ENCODE measurements at places on chromosomes 7 and 10.

- DNase-seq = no peak
Observed at GRCh38 chr7:18694911-18695310, 199.4 kb downstream of the HDAC9 start.

DNA sequence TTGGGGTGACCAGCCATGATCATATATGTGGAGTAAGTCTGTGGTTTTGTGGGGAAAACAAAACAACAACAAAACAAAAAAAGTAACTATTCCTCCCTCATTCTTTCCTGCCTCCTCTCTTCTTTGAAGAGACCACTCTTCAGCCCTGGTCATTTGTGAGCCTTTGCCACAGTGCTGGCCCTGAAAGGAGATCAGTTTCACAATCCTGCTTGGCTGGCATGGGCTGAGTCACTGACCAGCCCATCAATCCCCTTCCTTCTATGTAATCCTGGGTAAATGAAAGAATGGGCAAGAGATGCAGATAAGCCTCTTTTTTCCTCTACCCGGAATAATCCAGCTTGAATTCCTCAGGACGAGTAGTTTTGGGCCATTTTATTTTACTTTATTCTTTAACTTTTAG is 13.6 kb downstream of the CSTF2T start:
- DNase-seq = peak; percentile 46

DNA sequence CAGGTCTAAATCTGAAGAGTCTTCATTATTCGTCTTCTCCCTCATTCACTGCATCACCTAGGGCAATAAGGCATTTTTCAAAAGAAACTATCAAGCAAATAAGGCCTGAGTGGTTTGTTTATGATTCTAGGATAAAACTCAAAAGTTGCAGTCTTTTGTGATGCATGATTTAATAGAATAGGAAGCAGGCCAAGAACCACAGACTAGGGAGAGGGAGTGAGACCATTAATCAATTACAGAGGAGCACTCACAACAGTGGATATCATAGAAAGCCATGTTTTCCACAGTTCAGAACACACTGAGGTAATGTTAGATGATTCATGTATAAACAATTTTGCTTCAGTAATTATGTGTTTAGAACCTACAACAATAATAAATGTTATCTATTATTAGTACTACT is 87.8 kb upstream of the LRRTM3 start:
- peak; percentile 88 for DNase-seq

DNA sequence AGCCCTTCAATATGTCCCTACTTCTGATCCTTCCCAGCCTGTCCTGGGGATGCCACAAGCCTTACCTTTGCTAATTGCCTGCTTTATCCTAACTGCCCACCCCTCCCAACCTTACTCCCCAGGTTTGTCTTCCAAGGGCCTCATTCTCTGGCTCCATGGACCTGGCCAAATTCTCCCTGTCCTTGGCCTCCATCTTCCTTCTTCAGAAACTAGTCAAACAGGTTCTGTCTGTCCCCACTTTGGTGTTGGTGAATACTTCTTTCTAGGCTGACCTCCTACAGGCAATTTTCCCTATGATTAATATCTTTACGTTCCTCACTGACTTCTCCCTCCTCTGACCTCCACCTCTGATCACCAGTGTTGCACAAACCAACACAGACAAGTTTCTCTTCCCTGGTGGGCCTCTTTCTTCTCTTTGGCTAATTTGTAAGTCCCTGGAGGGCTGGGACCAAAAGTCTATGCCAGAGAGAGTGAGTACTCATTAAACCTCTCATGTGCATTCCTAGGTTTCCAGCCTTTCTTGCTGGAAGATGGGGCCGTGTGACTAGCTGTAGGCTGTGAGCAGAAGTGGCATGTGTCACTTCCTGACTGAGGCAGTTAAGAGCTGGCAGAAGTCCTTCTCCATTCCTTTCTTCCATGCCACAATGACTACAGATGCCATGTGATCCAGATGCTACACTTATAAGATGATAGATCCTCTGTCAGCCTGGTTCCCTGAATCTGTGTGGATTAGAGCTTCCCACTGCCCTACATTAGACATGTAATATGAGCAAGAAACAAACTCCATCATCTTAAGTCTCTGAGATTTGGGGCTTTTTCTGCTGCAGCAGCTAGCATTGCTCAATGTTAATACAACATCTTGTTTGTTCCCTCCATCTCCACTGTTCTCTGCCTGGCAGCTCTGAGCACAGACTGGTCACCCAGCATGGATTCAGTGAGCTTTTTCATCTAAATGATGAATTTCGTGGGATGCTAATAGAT is 382.7 kb downstream of the RPS24 start:
- DNase-seq = no peak

DNA sequence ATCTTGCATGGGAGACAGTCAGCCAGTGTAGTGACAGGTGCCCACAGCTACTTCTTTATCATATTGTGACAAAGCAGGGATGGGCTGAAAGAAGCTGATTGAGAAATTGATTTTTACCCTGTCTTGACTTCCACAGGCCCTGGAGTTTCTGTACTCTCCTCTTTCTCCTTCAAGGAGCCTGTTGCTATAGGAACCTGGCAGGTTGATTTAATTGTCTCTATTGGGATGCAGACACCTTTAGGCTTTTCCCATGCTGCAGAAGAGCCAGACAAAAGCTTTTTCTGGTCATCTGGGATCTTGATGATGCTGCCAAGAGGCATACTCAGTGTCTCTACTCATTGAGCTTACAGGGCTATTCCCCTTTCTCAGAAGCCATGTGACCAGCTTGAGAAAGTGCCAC is 754.8 kb downstream of the KCNMA1 start:
- DNase-seq = no peak

GRCh38 chr10:33052263-33052875 is 94.3 kb upstream of the ITGB1 start:
- no peak for DNase-seq

DNA sequence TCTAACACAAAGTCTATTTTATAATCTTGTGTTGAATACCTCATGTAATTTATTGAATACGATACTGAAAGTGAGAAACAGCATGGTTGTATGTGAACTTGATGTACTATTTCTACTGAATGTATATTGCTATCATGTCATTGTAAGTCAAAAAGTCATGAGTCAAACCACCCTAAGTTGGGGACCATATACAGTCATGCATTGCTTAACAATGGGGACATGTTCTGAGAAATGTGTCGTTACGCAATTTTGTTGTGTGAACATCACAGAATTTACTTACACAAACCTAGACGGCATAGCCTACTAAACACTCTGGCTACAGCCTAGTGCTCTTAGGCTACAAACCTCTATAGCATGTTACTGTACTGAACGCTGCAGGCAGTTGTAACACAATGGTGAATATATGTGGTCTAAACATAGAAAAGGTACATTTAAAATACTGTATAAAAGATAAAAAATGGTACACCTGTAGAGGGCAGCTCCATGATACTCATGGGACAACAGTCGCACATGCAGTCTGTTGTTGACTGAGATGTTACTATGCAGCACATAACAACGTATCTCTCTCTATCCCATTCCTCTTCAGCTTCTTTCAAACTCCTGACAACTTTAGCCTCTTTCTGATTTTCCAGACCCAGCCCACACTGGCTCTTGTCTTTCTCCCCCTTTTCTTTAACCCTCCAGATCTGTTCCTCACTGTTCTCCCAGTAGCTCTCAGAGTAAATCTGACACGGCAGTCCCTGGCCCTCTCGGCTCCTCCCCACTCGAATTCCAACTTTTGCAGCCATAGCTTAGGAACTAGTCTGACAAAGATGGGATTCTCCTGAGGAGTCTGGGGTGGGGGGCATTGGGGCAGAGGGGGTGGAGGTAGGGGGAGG is 90.1 kb downstream of the SNX10 start:
- DNase-seq = no peak

DNA sequence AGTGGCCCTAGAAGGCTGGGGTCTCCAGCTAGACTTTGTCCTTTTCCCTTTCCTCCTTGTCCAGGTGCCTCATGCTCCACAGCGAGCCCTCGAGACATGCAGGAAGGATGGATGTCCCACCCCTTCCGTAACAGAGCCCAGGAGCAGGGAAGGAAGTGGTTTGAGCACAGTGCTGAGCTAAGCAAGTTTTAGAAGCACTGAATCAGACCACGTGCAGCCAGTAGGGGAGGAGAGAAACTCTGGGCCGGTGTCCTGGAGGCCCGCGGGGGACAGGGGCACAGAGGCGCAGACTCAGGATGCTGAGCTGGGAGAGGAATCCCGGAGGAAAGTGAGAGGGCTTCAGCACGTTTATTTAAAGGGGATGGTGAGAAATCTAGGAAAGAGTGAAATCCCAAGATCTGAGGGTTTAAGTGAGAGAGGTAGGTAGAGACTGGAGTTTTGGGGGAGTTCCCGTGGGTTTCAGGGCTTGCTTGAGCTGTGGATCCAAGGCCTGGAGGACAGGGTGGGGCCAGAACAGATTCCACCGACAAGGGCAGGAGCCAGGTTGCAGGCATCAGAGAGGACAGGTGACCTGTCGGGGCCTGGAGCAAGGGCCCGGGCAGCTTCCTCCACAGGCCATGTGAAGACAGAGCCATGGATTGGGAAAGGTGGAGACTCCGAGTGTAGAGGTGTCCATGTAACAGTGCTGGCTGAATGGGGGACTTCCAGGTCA is 4.4 kb upstream of the IRF5 start:
- no peak for DNase-seq

- DNase-seq = no peak
Observed at GRCh38 chr10:27152687-27153086, 1.5 kb downstream of the YME1L1 start.

DNA sequence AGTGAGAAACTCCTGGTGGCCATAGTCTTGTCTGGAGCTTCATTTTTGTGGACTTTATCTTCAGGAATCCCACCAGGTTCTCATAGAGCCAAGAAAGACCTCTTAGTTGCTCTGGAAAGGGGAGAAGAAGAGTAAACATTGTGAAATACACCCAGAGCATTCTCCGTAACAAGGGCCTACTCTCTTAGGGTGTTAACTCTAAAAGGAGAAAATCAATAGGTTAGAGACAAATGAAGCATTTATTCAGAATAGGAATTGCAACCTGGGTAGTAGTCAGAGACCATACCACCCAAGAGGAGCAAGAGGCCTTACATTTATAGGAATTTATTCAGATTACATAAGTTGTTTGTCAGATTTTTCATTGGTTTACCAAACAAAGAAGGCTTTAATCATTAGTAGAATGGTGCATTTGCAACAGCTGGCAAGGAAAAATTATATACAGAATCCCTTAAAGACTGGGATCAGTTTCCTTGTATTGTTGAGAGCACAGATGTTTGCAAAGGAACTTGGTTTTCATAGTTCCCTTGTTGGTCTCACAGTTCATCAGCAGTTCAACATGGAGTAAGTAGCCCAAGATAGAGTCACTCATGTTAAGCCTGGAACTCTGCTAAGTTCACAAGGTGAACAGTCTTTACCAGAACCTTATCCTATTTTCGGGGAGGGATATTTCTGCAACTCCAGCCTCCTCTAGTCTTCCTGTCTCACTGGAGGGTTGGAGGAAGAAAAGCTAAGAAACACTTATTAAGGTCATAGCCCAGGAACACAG is 53.2 kb upstream of the TMEM140 start:
- no peak for DNase-seq

DNA sequence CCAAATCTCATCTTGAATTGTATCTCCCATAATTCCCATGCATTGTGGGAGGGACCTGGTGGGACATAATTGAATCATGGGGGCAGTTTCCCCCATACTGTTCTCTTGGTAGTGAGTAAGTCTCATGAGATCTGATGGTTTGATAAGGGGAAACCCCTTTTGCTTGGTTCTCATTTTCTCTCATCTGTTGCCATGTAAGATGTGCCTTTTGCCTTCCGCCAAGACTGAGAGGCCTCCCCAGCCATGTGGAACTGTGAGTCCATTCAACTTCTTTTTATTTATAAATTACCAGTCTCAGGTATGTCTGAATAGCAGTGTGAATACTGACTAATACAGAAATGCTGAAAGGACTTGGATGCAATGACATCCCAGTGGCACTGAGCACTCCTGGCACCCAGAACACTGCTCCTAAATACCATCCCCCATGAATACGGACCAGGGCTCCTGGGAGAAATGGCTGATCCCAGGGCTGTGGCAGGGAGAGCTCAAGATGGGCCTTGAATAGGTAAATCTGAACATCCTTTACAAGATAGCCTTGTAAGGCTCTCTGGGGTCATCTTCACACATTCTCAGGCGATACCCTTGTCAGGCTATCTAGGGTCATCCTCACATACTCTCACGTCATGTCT is 19.4 kb downstream of the ZFAND2A start:
- DNase-seq = no peak

Data from NCI-H226 (cell line).